ENCODE measurements at places on chromosomes 1 and 21.

GRCh38 chr1:3663999-3664699, 11.8 kb downstream of the TP73 start:
- DNase-seq, result no peak

GRCh38 chr1:29784276-29785136, 548.2 kb downstream of the PTPRU start:
- DNase-seq, result no peak

GRCh38 chr1:183810121-183810520, 5.2 kb downstream of the RGL1 start:
- no peak for DNase-seq

DNA sequence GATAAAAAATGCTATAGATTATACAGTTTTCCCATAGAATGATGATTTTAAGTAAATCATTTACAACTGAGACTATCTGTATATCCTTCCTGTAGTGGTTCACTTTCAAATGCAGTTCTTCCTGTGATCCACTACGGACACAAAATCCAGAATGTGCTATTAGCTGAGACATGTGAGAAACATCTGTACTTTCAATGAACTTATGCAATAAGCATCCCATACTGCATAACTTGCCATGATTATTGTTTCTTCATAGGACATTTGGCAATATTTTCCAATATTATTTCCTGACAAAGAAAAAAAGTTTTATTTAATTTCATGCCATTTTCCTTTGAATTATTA, 83.5 kb upstream of the PRDX6 start:
- no peak for DNase-seq

- no peak for DNase-seq
Observed at GRCh38 chr1:223609977-223610376, 55.5 kb downstream of the CAPN8 start.

- DNase-seq, result no peak
Observed at GRCh38 chr1:161017756-161018630, 3.0 kb downstream of the F11R start.

DNA sequence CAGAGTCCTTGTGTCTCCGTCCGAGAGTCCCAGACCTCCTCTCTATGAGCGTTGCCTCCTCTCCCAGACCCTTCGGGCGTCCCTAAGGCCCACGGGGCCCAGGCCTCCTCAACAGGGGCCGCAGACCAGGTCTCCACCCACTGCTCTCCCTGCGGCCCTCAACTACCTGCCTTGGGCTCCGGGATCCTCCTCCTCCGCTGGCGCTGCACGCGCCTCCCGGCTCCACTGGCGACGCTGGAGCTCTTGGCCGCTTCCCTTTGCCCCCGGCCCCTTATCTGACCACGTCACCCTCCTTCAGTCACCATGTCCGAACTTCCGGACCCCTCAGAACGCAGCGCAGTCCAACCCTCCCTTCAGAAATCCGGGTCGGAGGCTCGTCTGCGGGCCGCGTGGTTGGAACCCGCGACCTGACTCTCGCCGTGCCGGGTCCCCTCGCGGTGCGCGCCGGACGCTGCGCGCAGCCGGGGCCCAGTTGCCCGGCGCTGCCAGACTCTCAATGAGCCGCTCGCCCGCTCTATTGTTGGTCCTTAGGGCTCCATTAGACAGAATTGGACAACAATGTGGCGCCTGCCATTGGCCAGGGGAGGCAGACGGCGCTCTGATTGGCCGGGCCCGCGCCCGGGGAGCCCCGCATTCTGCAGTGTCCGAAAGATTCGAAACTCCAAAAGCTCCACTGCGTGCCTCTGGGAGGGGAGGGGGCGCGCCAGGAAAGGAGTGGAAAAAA, at the start of gene DMRTA2:
Gene DMRTA2 (minus strand): TSS at position 498 of the 724 bp plus-strand sequence. CDS start 1,907 bp downstream, outside the sequence.
- DNase-seq, result no peak

DNA sequence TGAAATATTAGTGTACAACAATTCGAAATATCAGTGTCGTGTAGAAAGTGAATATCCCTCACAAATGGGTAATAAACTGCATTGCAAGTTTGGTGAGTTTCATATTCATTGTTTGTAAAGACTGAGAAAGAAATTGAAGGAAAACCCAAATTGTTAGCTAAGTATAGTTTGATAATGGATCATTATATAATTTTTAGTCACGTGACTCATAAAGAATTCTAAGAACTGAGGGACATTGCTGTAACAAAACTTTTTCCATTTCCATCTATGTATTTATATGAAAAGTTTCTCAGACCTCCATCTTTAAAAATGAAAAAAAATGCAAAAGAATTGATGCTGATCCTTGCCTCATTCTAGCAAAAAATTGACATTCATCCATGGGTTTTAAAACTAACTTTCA, 36.0 kb upstream of the SGIP1 start:
- DNase-seq, result no peak

DNA sequence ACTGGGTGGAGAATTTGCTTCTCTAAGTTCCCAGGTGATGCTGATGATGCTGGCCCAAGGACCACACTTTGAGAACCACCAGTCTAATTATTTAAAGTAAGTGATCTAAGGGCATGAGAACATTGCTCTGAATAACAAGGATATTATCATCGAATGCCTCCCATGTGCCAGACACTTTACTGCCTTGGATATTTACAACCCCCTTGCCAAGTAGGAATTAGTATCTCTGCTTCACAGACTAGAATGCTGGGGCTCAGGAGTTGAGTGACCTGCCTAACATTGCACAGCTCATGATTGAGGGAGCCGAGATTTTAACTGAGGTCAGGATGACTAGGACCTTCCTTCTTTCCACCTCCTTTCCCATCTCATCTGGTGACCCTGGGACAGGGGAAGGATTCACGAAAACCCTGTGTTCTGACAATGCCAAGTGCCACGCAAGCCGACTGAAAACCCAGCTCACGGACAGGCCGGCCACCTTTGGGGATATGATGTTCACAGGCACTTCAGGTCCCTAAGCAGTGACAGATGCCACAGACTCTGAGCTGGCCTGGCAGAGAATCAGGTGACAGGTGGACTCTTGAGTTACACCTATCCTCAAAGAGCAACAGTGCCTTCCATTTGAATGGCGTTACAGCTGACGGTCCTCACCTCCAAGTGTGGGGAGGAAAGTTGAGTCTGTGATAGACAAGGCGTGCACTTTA, 230.7 kb downstream of the TOMM20 start:
- DNase-seq, result no peak

DNA sequence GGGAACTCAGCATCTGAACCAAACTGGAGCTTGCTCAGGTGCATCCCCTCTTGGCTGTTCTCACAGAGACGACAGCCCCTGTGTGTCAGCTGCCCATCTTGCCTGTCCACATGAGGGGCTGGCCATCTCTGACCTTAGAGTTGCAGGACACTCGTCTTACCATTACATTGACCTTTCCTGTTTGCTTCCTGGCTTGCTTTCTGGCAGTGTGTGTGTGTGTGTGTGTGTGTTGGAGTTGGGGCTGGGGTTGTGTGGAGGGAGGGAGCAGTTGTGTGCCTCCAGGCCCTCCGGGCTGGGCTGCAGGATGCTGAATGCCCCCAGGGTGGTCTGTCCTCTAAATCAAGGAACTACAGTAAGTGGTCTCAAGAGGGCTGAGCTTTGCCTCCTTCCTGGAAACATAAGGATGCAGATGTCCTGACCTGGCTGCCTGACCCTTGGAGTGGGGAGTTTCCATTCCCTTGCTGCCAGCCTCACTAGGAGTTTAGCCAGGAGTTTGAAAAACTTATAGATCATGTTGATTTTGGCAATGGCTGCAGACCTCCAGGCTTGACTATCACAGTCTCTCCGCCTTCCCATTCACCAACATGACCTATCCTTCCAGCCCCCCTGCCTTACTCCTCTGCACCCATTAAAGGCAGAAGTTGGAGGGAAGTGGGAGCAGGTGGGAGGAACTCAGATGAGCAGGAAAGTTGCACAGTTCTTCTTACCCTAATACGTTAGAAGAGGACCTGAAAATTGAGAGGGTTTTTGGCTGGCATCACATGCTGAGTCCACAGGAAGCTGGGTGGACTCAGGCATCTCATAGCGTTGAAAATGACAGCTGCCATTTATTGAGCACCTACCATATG, 19.0 kb downstream of the RASSF5 start:
- no peak for DNase-seq

DNA sequence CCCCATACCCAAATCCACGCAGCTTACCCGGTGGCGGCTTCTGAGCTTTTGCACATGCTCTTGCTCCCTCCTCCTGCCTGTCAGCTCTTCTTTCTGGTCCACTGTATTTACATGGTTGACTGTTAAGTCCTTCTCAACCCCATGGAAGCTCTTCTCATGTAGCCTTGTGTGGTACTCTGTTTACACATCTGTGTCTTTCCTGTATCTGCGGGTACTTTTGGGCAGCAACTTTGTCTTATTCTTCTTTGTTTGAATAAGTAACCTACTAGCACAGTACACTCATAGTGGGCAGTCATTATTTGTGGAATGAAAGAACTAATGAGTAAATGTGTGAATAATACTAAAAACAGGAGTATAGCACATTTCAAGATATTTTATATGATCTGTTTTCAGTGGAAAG, 88.5 kb upstream of the GPR88 start:
- no peak for DNase-seq

- no peak for DNase-seq
Observed at GRCh38 chr1:11333631-11334030, 60.6 kb downstream of the UBIAD1 start.

- no peak for DNase-seq
Observed at GRCh38 chr1:55155522-55155921, 59.6 kb downstream of the USP24 start.

DNA sequence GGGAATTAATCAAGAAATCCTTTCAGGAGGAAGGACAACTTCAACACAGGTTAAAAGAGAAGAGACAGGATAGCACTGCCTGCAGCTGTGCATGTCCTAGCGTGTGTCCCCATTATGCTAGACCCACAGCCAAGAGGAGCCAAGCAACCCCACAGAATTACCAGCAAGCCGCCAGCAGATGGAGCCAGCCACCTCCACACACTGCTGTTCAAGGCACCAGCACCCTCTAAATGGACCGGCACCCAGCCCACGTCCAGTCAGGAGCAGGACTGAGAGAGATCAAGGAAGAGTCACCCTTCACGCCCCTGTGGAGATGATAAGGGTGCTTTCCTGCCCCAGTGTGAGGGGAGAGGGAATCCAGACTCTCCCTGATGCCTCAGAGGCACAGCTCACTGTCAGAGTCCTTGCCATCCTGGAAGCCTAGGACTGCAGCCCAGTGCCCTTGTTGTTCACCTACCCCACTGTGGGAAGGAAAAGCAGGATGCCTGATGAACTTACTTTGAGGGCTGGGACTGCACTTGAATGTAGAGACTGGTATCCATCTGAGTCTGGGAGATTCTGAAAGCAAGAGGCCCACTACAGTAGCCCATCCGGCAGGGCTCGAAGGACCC, 37.1 kb upstream of the CTTNBP2NL start:
- no peak for DNase-seq

DNA sequence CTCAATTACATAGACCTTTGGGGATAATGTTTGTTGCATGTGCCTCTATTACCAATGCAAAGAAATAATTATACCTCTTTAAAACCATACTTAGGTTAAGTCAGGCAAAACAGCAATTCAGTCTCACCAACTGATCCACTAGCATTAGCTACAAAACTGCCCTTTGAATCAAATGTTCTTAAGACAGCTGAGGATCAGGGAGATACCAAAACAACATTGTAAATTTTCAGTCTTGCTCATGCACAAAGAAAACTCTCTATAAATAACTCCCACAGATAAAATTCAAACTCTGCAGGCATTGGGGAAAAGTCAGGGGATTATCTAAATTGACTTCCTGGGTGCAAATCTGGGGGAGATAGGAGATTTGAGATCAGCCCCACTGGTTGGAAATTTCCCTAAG, 100.9 kb upstream of the DPT start:
- no peak for DNase-seq

DNA sequence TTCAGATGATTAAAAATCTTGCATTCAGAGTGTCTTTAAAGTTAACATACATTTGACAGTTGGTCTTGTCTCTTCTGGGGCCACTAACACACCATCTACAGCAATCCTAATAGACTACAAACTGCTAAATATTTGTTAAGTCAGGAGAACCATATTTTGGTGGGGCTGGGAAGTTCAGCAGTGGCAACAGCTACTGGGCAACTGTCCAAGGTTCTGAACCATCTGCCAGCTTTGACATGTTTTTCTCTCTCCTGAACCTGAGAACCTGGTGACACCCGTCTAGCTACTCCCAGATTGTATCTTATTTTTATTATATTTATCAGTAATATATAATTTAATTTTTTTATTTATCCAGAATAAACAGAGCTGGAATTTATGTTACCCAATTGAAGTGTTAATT, 199.0 kb upstream of the DPYD start:
- no peak for DNase-seq

- DNase-seq, result no peak
Observed at GRCh38 chr1:162329826-162330225, 46.8 kb downstream of the SPATA46 start.

DNA sequence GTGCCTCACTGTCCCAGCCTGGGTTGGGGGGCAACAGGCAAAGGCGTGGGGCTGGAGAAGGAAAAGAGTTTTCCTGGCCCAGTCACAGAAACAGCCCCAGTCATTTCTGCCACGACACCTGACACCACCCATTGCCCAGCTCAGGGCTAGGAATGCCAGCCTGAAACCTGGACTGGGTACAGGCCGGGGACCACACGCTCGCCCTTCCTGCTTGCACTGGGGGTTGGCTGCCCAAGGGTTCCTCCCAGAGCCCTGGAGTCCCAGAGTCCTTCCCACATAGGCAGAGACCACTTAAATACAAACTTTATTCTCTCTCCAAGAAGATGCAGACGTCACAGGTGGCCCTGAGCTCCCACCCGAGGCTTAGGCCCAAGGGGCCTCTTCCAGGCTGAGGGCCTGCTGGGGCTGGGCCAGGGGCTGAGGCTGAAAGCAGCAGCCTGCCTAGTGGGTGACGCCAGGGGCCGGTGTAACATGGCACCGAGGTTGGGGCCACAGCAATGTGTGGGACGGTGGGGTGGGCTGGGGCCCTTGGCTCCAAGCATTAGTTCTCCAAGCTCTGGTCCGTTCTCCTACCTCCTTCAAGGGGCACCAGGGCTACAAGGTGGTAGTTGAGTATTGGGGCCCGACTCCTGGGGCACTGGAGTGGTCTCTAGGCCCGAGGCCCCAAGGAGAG, 1.6 kb downstream of the TMEM52 start:
- no peak for DNase-seq

- no peak for DNase-seq
Observed at GRCh38 chr1:66300972-66301451, 232.9 kb upstream of the SGIP1 start.

DNA sequence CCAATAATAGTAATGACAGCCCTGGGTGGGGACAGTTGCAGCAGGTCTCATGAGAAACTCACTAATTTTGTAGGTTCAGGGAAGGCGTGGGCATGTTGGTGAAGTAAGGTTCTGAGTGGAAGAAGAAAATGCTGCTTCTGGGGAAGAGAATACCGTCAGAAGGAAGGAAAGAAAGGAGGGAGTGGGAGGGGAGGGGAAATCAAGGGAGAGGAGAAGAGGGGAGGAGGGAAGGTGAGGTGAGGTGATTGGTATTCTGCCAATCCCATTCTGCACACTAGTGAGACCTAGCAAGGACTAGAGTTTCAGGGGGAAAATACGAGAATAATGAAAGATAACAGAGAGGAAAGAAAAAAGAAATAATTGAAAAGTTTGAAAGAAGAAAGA, 32.4 kb upstream of the MGST3 start:
- no peak for DNase-seq

All from activated T-cell treated with anti-CD3 and anti-CD28 coated beads for 4 hours (primary cell).